ENCODE measurements at places on chromosomes 1 and 21.

DNA sequence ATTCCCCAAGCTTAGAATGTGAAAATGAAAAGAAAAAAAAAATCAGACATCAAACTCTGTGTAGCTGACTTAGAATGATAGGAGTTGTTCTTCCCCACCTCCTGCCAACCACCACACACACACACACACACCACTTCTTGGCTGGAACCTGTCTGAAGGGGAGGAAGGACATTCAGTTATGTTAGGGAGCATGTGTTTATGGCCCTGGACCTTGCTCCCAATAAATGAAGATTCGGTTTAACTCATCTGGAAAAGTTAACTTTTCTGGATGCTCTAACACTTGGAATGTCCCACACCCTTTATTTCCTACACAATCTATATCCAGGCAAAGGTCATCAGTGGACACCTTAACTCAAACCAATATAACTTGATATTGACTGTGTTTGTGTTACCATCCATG is 112.4 kb downstream of the DAB1 start:
- DNase-seq, result no peak

- no peak for DNase-seq
Observed at GRCh38 chr1:66244429-66244828, 289.5 kb upstream of the SGIP1 start.

- no peak for DNase-seq
Observed at GRCh38 chr1:101854271-101854670, 142.5 kb downstream of the OLFM3 start.

GRCh38 chr1:82697965-82698364 is 897.2 kb downstream of the ADGRL2 start:
- DNase-seq, result no peak

DNA sequence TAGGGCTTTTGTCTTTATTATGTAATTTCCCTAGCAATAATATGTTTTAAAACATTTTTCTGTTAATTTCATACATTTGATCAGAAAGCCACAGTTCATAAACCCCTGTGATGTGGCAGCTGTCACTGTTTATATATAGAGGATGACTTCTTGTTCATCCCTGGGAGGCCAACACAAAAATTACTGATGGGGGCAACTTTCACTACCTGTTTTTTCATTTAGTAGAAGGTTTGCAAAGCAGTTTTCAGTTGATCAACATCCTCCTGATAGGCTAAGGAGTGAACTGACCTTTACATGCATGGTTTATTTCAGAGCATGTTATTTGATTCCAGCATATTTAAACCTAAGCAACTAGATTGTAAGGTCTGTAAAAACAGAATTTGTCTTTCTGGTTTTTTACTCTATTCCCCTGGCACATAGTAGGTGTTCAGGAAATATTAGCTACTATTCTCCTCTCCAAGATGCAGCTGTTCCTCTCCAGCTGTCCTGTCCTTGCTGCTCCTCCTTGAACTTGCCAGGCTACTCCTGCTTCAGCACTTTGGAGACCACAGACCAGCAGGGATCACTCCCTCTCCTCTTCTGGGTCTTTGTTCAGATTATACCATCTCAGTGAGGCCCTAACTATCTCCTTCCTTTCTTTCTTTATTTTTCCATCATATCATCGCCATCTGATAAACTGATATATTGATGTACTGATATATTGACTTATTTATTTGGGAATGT is 54.7 kb downstream of the ROR1 start:
- no peak for DNase-seq

DNA sequence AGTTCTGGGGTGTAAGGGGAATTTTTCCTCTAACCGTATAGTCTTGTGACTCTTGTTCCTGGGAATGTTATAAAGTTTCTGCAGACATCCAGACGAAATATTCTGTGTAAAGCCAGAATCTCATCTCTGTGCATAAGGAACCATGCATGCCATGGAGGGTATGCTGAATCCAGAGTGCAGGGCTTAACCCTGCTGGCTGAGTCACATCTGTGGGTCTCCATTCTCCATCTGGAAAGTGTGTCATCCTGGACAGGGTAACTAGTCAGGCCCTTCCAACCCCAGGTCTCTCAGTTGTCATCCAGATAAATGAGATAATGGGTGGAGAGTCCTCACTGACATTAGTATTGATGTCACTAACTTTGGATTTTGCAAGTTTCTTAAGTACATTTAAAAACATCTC is 48.8 kb downstream of the ATP5PO start:
- DNase-seq, result no peak

DNA sequence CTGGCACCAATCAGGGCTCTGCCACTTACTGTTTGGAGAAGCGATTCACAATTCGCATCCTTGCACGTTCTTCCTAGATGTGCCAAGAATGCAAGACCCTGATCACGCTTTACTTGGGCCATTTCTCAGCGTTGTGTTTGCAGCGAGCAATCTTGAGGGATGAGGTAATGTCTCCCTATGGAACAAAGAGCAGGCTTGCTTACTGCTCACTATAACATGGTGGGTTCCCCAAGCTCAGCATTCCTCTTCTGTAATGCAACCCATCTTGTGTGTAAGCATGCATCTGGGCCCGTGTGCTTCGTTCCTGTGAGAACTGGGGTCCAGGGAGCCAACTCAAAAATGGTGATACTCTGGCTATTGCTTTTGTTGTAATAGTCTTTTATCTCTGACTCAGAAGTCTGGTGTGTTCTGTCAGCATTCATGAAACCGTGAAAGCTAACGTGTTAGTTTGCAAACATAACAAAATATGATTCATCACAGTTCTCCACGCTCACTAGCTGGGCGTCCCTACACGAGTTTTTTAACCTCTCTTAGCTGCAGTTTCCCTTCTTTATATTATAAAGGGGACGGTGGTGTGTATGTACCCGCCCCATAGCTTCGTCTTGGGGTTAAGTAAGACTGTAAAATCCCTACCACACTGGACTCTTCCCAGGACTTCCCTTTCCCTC is 33.3 kb downstream of the DNTTIP2 start:
- no peak for DNase-seq

GRCh38 chr1:5448486-5448885 is 543.7 kb downstream of the NPHP4 start:
- no peak for DNase-seq

GRCh38 chr1:36351227-36351977 is 28.0 kb upstream of the EVA1B start:
- no peak for DNase-seq

DNA sequence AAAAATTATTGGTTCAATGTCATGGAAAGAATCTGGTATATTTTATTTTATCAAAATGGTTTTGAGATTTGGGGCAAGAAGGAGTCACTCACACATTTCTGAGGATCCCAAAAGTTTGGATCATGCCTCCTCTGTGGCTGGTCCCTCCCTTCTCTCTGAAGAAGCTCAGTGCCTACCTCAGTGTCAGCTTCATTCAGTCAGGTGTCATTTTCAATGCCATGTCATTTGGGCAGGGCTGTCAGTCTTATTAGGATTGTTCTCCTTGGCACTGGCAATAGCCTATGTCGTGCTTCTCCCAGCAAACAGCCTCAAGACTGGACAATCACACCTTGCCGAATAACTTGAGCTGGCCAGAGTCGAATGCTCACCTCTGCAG is 264.5 kb upstream of the CAMK1G start:
- no peak for DNase-seq

- DNase-seq, result no peak
Observed at GRCh38 chr21:27633631-27634030, 666.7 kb upstream of the ADAMTS5 start.

DNA sequence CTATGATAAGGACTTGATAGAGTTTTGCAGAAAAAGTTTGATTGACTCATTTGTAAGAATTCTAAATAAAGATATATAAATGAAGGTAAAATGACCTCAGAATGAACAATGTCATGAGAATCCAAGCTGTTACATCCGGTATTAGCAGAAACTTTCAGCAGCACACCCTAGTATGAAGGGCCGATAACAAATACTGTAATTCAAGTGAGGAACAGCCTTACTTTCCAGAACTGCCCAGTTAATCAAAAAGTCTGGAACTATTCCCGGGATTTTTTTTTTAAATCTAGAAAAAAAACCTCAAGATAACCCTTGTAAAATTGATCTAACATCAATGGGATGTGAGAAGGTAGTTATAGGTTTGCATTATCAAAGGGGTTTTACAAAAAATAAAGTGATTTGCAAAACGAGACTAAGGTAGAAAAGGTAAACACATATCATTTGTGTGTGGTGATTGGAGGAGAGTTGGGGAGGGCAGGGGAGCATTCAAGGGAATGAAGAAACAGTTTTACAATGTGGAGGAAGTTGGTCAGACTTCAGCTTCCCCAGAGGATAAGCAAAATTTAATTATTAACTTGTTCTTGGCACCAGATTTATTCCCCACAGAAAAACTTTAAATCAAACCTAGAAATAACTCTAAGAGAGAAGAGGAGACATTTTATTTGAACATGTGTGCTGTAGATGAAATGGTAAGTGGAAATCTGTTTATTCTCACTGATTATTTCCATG is 75.9 kb upstream of the VCAM1 start:
- DNase-seq, result no peak

- no peak for DNase-seq
Observed at GRCh38 chr21:45122432-45123132, 48.2 kb downstream of the ADARB1 start.

GRCh38 chr1:150268340-150268704 is 494 bp downstream of the APH1A start:
- no peak for DNase-seq

DNA sequence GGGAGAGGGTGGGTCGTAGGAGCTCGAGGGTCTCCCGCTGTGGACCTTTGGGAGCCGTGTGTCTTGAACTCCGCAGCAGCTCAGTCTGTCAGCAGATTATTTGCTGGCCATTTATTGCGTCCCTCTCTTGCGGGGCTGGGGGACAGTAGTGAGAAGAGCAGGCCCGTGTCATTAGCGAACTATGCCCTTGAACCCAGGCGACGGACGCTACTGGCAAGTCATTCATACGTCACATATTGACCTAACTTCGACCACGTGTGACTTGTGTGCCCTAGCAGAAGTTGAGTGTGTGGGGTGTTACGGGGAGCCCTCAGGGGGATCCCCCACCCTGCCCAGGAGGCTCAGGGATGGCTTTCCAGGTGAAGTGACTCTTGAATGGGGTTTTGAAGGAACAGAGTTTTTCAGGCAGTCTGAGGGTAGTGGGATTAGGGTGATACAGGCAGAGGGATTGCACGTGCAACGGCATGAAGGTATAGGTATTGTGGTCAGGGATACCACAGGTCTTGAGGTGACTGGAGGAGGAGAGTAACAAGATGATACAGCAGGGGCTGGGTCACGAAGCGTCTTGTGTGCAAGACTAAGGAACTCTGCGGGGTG is 13.0 kb downstream of the RCC1 start:
- DNase-seq, result no peak

DNA sequence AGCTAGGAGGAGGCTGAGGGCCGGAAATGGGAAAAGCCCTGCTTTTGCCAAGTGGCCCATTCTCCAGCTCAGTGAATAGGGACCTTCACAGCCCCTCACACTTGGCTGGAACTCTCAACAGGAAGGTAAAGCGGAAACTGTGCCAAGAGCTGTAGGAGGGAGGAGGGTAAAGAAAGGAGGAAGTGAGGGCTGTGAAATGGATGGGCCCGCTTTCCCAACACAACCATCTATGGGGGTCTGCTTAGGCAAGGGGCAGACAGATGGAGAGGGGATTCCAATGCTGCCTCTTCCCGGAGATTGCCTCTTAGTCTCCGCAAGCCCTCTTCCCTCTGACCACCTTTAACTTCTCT is 5.2 kb downstream of the INKA2 start:
- no peak for DNase-seq

GRCh38 chr1:69569576-69570328 is 2.0 kb downstream of the LRRC7 start:
- DNase-seq, result no peak

- no peak for DNase-seq
Observed at GRCh38 chr1:68112835-68113243, 62.4 kb upstream of the DIRAS3 start.

GRCh38 chr1:43339584-43340232 is 2.1 kb downstream of the MPL start:
- no peak for DNase-seq

DNA sequence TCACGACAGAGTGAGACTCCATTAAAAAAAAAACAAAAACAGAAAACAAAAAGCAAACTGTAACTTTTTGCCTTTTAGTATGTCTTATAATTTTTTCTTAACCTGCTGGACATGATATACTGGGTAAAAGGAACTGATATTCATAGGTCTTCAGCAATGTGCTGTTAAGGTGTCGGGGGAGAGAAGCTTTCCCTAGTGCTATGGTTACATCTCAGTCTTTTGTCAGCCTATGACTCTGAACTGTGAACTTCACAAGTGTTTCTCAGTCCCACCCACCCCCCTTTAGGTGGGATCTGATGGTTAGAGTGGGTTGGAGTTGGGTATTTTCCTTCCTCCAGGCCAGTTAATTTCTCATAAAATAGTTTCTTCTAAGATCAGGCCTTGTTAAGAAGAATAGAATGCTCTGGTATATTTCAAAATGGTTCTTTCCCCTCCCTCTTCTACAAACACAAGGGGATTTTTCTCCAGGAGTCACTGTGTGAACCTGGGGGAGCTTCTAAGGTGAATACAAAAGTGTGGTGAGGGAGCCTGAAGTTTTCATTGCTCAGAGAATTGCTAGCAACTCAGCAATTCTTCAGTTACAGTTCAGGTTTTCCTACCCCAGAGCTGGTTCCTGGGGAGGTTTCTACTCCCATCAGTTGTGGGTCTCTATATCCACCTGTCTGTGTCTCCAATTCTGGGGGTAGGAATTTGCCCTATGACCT is 16.1 kb upstream of the EDARADD start:
- no peak for DNase-seq

DNA sequence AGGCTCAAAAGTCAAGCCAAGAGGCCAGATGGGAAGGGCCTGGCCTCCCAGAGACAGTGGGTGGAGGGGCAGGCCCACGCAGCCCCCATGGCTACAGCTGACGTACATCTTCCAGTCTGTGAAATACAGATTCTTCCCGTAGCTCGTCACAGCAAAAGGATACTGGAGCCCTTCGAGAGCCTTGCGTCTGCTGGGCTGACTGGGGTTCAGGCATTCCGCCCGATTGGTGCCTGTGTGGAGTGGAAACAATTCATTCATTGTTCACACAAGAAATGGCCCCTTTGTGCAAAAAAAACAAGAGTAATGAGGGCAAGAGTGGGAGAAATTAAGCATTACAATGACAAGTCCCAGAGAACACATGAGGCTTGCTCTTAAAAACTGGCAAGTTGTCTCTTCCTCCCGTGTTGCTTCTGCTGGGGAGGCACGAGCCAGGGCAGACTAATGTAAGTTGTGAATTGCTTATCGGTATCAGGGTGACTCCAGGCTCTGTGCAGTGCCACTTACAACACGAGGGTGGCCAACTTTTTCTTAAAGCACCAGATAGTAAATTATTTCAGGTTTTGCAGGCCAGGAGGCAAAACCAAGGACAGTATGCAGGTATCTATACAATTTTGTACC is 85.1 kb downstream of the NID1 start:
- no peak for DNase-seq

- DNase-seq, result no peak
Observed at GRCh38 chr1:36721261-36721660, 238.5 kb upstream of the CSF3R start.

Measured in activated CD8-positive, alpha-beta memory T cell treated with anti-CD3 and anti-CD28 coated beads for 4 hours (primary cell).